ENCODE measurements at places on chromosomes 5 and 9.
A peak's percentile ranks its signal among the peaks of the same experiment; 100 is the strongest.

DNA sequence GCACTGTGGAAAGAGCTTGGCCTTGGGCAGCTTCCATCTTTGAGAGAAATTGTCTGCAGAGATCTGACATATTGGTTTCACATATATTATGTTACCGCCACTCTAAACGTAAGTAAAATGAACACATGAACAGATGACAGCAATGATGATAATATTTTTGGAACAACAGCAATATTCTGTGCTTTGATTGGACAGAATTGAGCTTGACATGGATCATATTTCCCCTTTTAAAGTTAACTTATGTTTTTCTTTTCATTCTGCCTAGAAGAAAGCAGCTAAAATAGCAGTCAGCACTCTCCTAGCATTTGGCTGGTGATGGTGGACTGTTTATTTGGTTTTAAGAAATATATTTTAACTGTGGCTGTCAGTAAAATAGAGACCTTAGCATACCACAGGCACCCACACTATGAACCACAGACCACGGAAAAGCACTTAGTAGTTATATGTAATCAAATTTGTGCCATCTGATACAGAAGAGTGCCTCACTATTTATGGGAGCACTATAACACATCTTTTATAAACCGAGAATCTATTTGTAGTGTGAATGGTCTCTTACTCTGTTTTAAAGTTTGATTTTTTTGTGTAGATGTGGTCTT is 1.8 kb upstream of the CFAP95 start:
- DNase-seq = no peak

DNA sequence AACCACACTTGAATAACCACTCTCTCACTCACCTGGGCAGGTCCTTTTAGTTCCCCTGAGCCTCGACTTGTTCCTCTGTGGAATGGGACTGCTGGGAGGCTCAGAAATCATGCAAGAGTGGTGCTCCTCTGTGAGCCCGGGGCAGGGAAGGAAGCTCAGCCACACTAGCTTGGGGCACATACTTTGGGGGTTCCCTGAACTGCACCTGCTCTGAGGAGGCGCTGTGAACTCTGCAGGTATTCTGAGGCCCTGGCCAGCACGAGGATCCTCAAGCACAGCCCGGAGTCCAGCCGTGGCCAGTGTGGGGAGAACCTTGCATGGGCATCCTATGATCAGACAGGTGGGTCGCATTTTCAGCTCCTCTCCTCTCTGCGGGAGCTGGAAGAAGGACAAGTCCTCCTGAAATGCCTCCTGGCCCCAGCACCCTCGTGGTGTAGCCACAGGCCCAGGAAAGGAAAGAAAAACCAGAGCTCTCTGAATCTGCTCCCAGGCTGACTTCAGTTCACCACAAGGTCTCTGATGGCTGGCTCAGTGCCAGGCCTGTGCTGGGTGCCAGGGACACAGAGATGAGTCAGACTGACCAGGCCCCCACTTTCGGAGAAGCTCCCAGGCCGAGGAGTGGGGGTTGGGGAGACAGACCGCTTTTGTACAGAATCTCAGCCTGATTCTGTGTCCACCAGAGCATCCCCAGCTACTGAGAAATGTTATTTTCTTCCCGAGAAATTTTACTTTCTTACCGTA is 11.9 kb downstream of the GLIPR2 start:
- peak; percentile 90 for DNase-seq

DNA sequence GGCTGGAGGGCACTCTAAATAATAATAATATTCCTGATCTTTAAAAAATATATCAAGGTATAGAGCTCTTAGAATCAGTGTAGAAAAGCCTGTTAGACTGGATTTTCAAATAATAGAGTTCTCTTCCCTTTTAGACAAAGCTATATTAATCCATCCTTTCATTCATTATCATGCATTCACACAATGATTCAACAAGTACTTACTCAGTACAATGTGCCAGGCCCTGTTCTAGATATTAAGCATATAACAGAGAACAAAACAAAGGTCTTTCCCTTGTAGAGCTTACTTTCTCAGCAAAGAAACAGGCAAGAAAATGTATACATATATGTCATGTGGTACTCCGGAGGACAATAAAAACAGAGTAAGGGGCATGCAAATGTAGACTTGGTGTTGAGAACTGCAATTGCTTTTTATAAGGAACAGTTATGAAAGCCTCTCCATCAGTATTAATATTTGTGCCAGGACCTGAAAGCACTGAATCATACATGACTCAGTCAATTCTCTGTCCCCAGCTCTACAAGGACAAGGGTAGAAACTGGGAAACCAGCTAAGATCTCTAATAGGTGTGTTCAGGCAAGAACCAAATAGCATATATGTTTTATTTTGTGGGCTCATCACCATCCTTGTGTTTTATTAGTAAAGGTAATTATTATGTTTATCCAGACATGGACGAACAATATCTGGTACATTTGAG is 72.2 kb downstream of the PIP5K1B start:
- no peak for DNase-seq

DNA sequence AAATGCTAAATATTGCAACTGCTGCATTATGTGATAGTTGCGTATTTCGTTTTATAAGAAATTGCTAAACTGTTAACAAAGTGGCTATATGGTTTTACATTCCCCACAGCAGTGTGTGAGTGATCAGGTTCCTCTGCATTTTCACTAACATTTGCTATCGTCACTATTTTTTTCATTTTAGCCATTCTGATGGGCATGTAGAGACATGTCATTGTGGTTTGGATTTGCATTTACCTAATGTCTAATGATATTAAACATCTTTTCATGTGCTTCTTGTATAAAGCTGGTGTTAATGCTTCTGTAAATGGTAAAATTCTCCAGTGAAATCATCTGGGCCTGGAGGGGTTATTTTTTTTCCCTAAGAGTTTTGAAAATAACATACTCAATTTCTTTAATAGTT is 61.6 kb downstream of the ERCC6L2 start:
- DNase-seq = no peak

- DNase-seq = no peak
These were observed 17.4 kb upstream of the PITX1 start for GRCh38 chr5:135051399-135051798.

GRCh38 chr5:170508036-170508435 is 4.2 kb downstream of the KCNIP1 start:
- DNase-seq = no peak

DNA sequence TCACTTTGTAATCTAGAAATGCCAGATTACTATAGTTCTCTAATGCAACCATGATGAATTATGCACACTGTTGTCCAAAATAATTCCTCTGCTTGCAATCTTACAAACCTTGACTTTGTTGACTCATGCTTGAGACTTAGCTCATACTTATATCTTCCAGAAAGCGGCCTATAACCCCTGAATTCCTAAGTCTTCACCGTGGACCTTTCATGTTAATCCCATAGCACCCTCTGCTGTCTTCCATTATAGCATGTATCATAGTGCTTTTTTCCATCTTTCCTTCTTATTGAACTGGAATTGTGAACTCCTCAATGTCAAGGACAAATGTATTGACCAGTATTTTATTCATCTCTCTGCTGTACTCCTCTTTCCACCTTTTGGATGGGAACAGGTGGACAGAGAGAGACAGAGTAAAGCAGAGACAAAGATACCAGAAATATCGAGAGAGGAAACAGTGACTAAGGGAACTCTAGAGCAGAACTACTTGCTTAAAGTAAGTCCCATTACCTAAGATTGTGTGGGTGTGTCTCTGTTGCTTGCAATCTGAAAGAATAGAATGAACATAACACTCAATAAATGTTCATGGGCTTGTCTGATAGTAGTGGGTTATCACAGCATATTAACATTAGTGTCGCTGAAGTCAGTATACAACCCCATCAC is 110.0 kb downstream of the LURAP1L start:
- DNase-seq = peak; percentile 63

DNA sequence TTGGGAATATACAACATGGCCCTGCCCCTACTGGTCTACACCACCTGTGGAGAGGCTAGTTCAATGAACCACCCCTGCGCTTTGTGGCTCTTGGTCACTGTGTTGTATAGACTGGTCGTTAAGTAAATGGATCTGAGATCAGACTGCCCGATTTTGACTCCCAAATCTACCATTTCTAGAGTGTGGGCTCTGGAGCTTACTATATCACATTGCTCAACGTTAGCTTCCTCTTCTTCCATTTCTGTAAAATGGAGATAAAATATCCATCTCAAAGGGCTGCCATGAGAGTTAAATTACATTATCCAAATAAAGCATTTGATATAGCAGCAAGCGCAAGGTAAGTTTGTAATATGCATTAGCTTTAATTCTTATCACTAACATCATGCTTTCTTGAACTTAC is 52.7 kb upstream of the IFNK start:
- DNase-seq = no peak

GRCh38 chr5:73256862-73257261 is 83.9 kb downstream of the TMEM174 start:
- no peak for DNase-seq

GRCh38 chr5:141051521-141051866 is 320 bp downstream of the PCDHB1 start:
- no peak for DNase-seq

DNA sequence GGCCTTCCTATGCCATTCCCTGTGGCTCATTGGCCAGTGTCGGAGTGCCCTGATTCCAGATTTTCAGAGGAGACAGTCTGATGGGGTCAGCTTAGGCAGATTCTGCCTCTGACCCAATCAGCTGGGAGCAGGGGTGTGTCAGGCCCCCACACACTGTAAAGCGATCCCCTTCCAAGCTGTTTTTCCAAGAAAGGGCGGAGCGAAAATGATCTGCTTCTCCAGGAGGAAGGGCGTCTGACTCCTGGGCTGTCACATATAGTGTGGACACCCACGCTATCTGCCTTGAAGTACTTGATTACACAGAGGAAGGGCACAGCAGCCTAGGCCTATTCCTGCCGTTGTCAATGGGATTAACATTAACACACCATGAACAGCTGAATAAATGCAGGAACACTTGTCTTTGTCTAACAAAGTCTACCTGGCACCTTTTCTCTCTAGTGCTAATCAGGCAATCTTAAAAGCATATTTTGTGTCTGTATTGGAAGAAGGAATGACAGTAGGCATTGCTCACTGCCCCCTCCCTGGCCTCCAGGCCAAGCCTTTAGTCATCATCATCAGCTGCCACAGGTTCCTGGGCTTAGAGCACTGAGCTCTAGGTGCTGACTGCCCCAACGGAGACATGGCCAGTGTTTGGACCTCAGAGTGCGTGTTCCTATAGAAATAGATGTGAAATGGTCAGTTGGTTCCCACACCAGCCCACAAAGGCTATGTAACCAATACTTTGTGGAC is 218.7 kb downstream of the MELK start:
- DNase-seq = no peak

GRCh38 chr9:77451507-77451906 is 196.6 kb downstream of the GNA14 start:
- no peak for DNase-seq

DNA sequence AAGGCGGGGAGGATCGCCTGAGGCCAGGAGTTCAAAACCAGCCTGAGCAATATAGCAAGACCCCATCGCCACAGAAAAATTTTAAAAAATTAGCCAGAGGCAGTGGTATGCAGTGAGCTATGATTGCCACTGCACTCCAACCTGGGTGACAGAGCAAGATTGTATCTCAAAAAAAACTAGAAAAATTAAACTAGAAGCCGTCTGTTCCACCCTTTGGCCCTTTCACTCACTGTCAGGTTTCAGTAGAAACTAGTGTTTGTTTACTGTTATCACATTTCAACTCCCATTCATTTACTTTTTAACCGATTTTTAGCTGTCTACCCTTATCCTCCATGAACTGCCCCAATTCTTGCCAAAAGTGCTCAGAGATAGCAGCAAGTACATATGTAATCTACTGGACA is 8.3 kb downstream of the UGCG start:
- no peak for DNase-seq

- DNase-seq = no peak
These were observed 94.4 kb downstream of the ANKH start for GRCh38 chr5:14777187-14777586.

- no peak for DNase-seq
These were observed 9.7 kb upstream of the MYOZ3 start for GRCh38 chr5:150651382-150651781.

DNA sequence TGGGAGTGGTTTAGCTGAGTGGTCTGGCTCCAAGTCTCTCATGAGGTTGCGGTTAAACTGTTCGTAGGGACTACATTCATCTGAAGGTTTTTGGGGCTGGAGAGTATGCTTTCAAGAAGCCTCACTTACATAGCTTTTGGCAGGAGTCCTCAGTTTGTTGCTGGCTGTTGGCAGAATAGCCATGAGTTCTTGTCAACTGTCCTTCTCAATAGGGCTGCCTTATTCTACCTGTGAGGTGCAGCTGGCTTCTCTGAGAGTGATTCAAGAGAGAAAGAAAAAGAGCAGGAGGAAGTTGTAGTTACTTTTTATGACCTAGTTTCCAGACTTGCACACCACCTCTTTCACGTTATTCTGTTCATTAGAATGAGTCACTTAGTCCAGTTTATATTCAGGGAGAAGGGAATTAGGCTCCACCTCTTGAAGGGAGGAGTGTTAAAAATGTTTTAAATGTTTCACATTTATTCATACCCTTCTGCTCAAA is 33.2 kb downstream of the YTHDC2 start:
- peak; percentile 3 for DNase-seq

DNA sequence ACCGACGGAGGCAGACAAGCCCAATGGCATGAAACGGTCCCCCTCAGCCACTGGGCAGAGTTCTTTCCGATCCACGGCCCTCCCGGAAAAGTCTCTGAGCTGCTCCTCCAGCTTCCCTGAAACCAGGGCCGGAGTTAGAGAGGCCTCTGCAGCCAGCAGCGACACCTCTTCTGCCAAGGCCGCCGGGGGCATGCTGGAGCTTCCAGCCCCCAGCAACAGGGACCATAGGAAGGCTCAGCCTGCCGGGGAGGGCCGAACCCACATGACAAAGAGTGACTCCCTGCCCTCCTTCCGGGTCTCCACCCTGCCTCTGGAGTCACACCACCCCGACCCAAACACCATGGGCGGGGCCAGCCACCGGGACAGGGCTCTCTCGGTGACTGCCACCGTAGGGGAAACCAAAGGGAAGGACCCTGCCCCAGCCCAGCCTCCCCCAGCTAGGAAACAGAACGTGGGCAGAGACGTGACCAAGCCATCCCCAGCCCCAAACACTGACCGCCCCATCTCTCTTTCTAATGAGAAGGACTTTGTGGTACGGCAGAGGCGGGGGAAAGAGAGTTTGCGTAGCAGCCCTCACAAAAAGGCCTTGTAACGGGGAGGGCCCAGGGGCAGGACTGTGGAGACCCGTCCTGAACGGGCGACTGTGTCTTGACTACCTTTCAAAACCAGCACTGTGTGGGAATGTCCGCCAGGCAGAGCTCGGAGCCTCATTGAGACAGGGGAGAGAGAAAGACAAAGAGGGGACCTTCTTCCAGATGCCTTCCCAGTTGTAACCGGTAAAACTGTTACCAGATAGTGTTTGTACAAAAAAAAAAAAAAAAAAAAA is 29.9 kb downstream of the CD180 start:
- no peak for DNase-seq

DNA sequence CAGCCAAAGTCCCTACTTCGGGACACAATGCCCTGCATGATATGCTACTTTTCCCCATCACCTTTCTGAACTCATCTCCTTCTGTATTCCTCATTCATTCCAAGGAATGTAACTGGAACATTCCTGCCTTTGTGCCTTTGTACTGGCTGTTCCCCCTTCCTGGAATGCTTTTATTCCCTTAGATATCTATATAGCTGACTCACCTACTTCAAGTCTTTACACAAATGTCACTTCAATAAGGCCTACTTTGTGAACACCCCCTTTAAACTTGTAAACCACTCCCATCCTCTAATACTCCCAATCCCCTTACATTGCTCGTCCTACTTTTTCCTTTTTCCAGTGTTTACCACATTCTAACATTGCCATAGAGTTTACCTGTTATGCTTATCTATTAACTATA is 2.4 kb downstream of the NOL6 start:
- no peak for DNase-seq

GRCh38 chr5:36206913-36207312 is 34.8 kb downstream of the NADK2 start:
- DNase-seq = no peak

GRCh38 chr9:12922224-12922866 is 147.5 kb downstream of the LURAP1L start:
- DNase-seq = no peak
